ENCODE measurements at places on chromosomes 1 and 21.

DNA sequence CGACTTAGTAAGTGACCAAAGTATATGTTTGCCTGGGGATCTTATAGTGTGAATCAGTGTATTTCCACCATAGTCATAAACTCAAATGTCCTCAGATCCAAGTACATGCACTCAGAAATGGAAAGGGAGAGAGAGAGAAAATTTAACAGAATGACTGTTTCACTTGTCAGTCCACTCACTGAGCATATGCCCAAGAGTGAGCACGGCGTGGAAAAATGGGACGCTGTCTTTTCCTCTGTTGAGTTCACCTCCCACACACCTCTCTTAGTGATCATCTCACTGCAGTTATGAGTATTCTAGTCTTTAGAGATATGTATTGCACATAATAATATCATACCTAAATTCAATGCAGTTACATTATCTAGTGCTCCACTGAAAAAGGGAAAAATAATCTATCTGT, 156.8 kb upstream of the PRMT6 start:
- no peak for DNase-seq

GRCh38 chr1:227604446-227604845, 41.1 kb downstream of the ZNF678 start:
- no peak for DNase-seq

DNA sequence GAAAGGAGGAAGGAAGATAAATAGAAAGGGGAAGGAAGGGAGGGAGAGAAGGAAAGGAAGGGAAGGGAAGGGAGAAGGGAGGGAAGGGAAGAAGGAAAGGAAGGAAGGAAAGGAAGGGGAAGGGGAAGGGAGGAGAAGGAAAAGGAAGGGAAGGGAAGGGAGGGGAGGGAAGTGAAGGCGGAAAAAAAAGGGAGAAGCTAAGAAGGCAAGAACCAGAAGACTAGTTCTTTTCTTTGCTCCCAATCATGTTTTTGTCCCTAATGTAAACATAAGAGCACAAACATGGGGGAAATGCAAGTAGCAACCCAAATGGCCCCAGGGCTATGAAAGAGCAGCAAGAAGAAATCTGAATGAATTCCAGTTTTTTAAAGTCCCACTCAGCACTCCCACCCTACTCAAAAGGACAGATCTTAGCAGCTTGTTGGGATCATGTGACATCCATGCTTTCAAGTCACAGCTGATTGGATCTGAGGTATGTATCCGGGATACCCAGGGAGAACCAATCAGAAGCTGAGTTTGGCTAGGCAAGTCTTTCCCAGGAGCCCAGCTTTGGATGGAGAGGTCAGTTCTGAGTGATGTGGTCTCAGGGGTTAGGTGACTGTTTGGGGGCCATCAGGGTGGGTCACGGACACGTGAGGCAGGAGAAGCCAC, 24.2 kb upstream of the FHAD1 start:
- DNase-seq: no peak

GRCh38 chr1:71494163-71494562, 413.3 kb upstream of the ZRANB2 start:
- no peak for DNase-seq

GRCh38 chr21:37230632-37231248, 36.4 kb downstream of the VPS26C start:
- DNase-seq: no peak

DNA sequence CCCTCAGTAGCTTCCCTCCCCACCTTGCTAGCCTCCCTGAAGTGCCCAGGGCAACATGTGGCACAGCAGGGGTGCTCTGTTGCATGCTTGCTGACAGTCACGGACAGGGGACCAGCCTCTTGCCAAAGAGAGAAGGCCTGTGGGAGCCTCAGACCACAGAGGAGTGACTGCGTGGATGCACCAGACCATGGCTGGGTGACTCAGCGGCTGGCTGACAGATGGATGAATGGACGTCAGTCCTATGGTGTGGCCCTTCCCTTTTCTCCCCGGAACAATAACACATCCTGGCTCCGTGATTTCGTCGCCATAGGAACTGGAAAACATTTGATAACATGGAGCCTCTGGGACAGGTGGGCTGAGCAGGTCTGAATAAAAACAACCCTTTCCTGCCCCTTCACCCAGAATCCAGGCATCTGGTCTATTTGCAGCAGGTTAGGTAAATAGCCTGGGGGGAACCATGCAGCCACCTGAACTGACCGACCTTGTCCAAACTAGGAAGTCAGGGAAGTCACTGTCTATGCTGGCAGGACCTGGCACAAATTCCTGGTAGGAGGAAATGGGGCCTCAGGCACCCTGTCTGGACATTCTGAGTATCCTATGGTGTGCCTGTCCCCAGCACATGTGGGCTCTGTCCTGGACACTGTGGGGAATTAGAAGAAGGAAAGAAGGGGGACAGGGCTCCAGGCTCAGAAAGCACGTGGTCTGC, 53.3 kb downstream of the NENF start:
- DNase-seq: no peak

- no peak for DNase-seq
Measured at GRCh38 chr1:76037324-76037723, 37.2 kb upstream of the ST6GALNAC3 start.

- no peak for DNase-seq
Measured at GRCh38 chr1:36160388-36160948, 4.5 kb downstream of the MAP7D1 start.

- DNase-seq: no peak
Measured at GRCh38 chr1:173112129-173112528, 61.4 kb upstream of the TNFSF18 start.

DNA sequence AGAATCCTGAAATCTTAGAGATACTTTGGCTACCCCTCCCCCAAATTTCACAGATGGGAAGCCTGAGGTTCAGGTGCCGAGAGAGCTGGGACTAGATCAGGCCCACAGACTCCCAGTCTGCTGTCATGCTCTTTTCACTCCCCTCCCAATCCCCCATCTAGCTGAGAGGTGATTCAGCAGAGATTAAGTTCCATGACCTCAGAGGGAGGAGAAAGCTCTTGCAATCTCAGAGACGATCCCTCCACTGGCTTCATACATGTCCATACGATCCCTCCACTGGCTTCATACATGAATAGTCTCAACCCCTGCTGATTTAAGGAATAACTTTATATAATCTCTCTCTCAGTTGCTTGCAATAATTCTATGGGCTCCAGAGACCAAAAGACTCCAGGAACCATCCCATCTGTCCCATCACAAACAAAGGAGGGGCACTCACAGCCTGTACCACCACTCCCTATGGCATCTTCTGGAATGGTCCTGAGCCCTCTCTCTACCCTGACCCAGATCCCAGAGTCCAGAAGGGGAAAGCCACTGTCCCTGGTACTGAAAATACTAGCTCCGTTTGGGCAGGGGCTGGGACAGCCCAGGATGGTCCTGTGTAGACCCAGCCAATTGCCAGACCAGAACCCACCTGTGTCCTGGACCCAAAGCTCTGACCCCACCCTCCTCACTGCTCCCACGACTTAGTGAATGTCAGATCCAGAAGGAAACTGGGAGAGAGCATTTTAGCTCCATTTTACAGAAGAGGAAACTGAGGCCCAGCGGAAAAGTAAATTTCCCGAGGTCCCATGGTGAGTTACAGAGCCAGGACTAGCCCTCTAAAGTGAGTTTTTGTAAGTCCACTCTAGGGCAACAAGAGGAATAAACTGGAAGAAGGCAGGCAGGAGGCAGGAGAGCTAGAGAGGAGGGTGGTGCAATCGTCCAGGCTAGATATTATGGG, 27.1 kb downstream of the RIMS3 start:
- DNase-seq: no peak

GRCh38 chr1:101136739-101137138, 100.1 kb upstream of the S1PR1 start:
- no peak for DNase-seq

DNA sequence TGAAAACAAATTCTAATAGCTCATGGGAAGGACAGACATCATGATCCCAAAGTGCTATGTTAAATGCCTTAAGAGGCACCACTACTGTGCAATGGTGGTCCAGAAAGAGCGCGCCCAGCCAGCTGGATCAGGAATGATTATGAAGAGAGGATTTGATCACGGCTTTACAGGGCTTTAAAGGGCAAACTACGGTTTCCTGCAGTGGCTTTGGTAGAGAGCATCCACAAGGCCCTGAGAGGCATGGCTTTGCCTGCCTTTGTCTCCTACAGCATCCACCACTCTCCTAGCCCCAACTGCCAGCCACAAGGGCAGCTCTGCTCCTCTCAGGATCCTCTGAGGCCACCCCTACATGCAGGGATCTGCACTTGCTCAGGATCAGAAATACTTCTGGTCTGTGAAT, 40.7 kb downstream of the ZNF281 start:
- no peak for DNase-seq

GRCh38 chr1:155962599-155963211, 15.6 kb downstream of the ARHGEF2 start:
- DNase-seq: no peak

DNA sequence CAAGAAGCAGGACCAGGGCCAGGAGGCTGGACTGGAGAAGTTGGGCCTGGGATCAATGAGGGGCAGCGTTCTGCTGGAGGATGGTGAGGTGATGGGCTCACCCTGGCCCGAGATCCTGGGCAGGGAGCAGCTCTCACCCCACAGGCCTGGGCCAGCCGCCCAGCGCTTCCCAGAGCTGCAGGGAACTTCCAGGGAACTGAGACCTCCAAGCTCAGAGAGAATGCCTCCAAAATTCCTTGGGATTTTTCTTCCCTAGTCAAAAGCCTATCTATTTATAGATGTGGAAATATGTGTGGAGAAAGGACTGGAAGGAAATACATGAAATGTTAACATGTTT, 121.2 kb downstream of the SPSB1 start:
- no peak for DNase-seq

GRCh38 chr1:235876402-235876841, 9.7 kb upstream of the LYST start:
- no peak for DNase-seq

DNA sequence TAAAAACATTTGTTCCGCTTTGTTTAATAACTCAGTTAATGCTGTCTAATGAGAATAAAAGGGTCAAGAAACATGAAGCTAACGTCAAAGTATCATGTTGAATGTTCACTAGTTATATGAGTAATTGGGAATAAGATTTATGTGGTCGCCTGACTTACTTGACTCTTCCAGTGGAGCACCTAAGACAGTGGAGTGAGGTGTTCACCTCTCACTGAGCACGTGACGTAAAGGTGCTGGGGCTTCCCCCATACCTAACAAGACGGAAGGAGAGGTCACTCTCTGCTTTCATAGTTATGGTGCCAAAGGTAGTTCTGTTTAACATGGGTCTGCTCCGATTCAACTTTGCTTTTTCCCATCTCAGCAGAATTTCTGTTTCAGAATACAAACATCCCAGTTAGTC, 686 bp downstream of the KMO start:
- no peak for DNase-seq

- no peak for DNase-seq
Measured at GRCh38 chr1:64033667-64034220, 169.7 kb upstream of the UBE2U start.

DNA sequence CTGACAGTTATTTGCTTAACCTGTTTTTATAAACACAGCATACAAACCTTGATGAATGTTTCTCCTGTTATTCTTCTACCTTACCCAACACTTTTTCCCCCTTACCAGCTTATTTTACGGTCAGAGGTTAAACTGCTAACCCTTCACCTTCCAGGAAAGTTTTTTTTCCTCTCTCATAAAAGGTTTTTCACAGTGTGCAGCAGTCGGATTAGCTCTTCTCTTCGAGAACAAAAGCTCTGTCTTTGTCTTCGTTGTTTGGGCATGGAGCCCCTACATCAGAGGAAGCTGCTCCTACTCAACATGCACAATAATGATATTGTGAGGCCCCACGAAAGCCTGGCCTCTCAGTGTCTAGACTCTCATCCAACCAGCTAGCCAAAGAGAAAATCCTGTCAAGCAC, 42.0 kb downstream of the DENND1B start:
- no peak for DNase-seq

GRCh38 chr1:13749543-13750341, 49.8 kb downstream of the PRDM2 start:
- DNase-seq: peak; percentile 16

GRCh38 chr1:6317098-6317760, 56.3 kb upstream of the GPR153 start:
- DNase-seq: no peak

DNA sequence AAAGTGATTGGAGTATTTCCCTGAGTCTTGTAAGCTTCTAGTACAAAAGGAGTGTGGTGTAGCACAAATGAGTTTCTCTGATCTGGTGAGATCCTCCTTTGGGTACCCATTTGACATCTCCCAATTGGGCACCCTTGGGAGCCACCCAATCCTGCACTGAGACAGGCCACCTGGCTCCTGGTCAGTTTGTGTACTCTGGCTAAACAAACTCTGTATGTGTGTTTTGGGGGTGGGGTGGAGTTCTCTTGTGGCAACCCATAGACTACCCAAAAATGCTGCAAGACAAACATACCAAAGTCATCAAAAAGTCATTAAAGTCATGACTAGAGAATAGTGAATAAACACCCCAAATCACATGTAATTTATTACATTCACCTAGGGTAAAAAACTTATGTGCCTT, 8.4 kb upstream of the HIVEP3 start:
- no peak for DNase-seq

- no peak for DNase-seq
Measured at GRCh38 chr1:214636436-214636835, 33.4 kb downstream of the CENPF start.

- DNase-seq: no peak
Measured at GRCh38 chr1:58409890-58410289, 136.6 kb downstream of the OMA1 start.

GRCh38 chr1:233090746-233091494, 140.5 kb downstream of the NTPCR start:
- DNase-seq: no peak

GRCh38 chr1:200965111-200965805, 58.3 kb downstream of the KIF21B start:
- DNase-seq: no peak

GRCh38 chr1:5907966-5908365, 84.3 kb downstream of the NPHP4 start:
- DNase-seq: no peak

- no peak for DNase-seq
Measured at GRCh38 chr1:186620566-186621350, 59.5 kb downstream of the PTGS2 start.

DNA sequence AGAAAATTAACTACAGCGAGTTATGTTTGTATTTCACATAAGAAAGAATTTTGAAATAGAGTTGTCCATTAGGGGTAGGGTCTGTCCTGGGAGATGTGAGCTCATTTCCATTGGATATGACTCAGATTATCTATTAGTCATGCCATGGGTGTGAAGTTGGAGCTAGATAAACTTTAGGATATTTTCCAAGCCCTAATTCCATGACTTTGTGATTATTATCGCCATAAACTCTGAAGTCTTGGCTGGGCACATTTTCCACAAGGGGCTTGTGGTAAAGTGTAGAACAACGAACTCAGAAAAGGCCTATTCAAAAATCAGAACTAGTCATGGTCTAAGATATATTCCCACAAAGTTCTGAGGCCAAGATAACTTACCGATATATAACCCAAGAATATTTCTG, 396.6 kb downstream of the DPYD start:
- DNase-seq: no peak

DNA sequence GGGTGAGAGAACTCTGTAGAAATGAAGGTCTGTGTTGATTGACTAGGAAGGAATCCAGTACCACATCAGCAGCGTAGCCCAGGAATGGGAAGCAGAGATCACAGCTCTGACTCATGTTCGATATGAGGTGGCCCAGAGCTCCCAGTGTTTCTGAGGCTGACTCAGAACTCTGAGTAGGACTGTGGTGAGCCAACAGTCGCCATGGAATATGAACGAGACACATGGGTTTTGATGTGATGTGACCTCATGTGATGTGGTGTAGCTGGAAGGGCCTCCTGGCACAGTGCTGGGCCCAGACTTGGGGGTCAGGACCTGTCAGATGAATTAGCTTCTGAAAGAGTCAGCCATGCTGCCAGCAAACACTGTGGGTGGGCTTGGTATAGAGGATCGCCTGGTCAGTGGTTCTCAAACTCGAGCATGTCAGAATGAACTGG, 237.0 kb downstream of the MRPL39 start:
- DNase-seq: no peak

Measured in stimulated activated CD4-positive, alpha-beta T cell treated with anti-CD3 and anti-CD28 coated beads, Interleukin-1b, Interleukin-23, amount 100 ng/mL, for 1 hour (primary cell).